ENCODE measurements at places on chromosomes 2 and 18.
A peak's percentile ranks its signal among the peaks of the same experiment; 100 is the strongest.

GRCh38 chr2:74328573-74328972 lies 14.6 kb downstream of the SLC4A5 start:
- no peak for DNase-seq

GRCh38 chr2:225293638-225294037 lies 105.9 kb upstream of the NYAP2 start:
- no peak for DNase-seq

DNA sequence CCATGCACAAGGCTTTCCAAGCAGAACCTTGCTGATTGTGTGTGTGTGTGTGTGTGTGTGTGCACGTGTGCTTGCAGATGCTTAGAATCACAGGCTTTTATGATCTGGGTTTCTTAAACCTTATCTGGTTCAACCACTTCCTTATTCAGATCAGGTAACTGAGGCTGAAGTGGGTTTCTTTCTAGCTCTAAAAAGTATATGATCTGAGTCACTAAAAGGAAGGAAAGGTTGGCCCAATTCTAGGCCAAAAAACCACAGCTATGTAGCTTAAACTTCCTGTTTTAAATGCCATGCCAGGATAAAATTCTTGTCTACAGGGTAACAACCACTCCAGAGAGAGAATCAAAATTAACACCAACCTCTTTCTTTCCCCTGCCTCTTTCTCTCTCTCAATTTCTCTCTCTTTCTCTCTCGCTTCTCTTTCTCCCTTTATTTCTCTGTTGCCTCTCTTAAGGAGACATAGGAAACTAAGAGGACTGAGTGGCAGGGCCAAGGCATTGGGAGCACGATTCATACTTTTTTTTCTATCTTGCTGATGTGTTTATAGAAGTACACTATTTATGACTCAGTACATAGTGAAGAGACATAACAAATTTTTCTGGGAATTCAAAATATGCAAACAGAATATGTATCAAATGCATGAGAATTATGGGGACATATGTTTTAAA lies 140.3 kb downstream of the TRIB2 start:
- no peak for DNase-seq

DNA sequence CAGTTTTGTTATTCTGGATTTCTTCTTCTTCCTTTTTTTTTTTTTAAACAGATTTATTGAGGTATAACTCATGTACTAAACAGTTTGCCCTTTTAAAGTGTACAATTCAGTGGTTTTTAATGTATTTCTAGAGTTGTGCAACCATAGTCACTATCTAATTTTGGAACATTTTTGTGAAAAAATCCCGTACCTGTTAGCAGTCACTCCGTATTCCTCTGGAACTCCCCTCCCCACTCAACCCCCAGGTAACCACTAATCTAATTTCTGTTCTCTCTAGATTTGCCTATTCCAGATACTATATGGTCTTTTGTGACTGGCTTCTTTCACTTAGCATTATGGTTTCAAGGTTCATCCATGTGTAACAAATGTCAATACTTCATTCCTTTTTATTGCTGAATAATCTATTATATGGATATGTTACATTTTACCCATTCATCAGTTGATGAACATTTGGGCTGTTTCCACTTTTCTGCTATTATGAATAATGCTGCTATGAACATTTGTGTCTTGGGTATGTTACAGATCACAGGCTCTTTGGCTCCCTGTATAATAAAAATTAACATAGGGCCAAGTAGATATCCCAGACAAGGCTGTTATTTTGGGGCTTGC lies 21.9 kb downstream of the EHBP1 start:
- no peak for DNase-seq

DNA sequence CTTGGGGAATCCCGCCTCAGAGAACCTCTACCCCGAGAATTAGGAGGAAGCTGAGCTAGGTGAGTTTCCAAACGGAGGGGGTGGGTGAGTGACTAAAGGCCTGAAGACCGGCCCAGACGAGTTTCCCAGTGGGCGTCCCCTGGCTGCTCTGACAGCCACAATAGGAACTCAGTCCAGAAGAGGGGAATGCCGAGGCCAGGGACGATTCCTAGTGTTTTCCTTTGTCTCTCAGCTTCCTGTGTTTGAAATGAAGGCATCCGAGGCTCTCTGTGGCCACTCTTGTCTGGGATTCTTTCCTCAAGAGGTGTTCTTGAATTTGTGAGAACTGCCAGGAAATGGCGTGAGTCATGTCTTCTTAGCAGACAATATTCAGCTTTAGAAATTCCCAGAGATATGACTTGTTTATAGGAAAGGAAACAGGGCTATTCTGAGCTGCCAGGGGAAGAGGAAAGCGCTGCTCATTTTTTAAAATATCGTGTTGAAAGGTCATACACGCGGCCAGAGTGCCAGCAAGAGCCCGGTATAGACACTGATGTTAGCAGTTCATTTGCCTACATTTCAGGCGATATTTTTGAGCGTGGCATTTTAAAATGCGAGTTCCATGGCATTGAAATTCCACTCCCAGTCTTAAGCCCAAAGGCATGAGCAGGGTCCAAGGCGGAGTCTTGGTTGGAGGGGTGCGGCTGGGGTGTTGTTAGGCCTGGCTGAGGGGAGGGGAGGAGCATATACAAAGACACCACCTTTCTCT lies 169.1 kb upstream of the KLF7 start:
- peak; percentile 18 for DNase-seq

GRCh38 chr2:62724886-62725711 lies 19.6 kb downstream of the EHBP1 start:
- no peak for DNase-seq

DNA sequence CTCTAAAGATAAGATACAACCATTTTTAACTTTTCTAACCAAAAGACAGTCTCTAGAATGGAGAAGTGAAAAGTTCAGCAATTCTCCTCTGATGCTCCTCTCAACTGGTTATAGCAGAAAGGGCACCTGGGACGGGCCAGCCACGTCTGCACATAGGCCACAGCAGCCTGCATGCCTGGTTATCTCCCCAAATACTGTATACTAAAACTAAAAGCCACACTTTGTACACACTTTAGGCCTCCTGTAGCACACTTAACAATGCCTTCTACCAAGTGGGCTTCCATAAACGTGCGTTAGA lies 179.1 kb downstream of the ANKRD44 start:
- DNase-seq = no peak

DNA sequence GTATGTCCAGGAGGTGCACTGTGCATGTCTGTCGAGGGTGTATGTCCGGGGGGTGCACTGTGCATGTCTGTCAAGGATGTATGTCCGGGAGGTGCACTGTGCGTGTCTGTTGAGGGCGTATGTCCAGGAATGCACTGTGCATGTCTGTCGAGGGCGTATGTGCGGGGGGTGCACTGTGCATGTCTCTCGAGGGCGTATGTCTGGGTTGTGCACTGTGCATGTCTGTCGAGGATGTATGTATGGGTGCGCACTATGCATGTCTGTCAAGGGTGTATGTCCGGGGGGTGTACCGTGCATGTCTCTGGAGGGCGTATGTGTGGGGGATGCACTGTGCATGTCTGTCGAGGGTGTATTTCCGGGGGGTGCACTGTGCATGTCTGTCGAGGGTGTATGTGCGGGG lies 249.3 kb upstream of the MYT1L start:
- no peak for DNase-seq

DNA sequence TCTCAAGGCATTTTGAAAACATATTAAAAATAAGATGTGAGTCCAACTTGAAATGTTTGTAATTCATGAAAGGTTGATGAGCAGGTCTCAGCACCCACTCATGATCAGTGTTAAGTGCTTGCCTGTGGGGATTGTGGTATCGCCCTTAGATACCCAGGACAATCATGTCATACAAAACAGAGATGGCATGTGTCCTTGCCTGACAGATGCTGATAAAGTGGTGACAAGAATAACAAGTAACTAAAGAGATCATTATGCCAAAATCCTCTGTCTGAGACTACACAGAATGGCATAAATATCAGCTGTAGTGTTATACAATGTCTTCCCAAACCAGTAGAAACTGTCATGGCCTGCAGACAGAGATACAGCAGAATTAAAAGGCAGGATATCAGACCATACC lies 930.3 kb downstream of the SUCLG1 start:
- DNase-seq = no peak

DNA sequence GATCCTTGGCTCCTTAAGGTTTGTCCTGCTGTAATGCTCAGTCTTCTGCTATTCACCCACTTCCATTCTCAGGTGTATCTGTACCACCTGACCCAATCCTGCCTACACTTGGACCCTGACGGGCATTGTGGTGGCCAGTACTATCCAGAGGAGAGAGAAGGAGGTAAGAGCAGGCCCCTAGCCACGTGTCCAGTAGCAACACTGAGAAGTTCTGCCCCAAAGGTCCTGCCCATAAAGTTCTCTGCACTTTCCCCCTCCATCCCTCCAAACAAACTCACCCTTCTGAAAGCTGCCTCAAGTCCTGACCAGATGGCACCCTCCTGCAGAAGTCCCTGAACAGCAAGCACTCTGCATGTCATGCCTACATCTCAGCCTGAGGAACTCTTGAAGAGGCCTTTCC lies 18.3 kb downstream of the TTC32 start:
- DNase-seq = no peak

GRCh38 chr2:44582363-44583008 lies 220.7 kb downstream of the CAMKMT start:
- DNase-seq = no peak

GRCh38 chr2:40271094-40271493 lies 180.8 kb downstream of the SLC8A1 start:
- no peak for DNase-seq

DNA sequence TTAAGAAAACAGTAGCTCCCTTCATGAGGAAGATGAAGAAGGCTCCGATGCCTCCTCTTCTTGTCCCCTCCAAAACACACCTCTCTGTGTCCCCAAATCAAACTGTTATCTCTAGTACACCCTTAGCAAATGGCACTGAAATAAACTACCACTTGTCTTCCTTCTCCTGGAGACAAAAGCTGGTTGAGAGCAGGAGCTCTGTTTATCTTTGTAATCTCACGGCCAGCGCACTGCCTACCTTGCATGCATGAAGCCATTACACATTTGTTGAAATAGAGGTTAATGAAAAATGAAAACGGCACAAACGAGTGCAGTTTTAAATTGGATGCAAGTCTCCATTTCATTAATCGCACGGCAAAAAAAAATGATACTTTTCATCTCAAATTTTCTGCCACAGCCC lies 113.7 kb downstream of the EPB41L3 start:
- DNase-seq = no peak

- no peak for DNase-seq
Observed at GRCh38 chr2:150620416-150620815, 132.9 kb upstream of the RND3 start.

DNA sequence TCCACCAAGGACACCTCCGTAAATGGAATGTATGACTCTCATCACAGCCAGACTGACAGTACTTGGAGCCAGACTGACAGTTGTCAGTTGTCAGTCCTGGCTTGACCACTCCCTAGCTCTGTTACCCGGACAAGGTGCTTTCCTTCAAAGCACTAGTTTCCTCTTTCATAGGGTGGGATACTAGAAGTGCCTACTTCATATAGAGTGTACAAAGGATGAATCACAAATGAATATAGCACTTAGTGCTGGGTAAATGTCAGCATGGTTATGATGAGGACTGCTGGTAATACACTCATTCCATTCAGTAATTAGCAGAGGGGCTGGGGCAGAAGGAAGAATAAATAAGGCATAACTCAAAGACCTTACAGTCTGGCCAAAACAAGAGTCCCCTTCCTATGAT lies 91.4 kb downstream of the ARL4C start:
- no peak for DNase-seq

GRCh38 chr2:147925886-147926285 lies 81.1 kb downstream of the ACVR2A start:
- DNase-seq = no peak

- no peak for DNase-seq
Observed at GRCh38 chr18:62498616-62499262, 24.1 kb upstream of the ZCCHC2 start.

DNA sequence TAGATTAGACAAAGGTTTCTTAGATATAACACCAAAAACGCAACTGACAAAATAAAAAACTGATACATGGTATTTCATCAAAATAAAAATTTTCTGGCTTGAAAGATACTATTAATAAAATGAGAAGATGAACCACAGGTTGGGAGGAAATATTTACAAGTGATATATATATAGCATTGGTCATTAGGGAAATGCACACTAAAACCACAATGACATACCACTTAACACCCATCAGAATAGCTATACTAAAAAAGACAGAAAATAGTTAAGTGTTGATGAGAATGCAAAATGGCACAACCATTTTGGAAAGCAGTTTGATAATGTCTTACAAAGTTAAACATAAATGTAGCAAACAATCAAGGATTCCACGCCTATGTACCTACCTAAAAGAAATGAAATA lies 83.9 kb downstream of the SLC66A3 start:
- no peak for DNase-seq

DNA sequence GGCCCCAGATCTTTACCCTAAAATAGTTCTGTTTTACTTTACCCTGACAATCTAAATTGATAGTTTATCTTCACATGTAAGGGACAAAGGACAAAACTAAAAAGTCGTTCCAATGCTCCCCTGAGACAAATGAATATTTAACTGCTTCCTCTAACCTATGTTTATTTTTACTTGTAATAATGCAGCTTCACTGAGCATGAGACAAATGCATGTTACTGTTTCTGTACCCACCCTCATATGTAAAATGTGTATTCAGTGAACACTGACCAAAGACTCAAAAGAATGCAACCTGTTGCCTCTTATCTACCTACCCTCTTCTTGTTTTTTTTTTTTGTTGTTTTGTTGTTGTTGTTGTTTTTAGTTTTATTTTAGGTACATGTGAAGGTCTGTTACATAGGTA lies 1570.9 kb upstream of the SLC39A10 start:
- DNase-seq = no peak

- no peak for DNase-seq
Observed at GRCh38 chr18:22047485-22047884, 121.9 kb upstream of the GATA6 start.

DNA sequence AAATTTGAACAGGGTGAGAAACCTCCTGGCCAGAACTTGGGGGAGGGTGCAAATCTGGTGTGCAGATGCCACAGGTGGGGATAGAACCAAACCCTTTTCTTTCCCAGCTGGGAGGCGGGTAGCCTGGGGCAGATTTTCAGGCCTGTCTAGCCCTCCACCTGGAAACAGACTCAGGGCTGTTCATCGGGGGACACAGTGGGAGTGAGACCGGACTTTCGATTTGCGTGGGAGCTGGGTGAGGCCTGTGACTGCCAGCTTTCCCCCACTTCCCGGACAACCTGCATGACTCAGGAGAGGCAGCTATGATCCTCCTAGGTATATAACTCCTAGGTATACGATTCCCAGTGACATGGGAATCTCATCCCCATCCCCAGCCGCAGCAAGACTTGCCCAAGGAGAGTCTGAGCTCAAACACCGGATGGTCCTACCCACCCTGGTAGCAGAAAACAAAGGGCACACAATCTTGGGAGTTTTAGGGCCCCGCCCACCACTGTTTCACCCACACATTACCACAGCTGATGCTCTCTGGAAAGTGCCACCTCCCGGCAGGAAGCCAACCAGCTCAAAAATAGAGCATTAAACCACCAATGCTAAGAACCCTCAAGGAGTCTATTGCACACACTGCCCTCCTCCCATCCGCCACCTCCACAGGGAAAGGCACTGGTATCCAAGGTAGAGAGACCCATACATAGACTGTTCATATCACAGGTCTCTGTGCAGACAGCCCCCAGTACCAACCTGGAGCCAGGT lies 92.5 kb downstream of the BARD1 start:
- no peak for DNase-seq

All from NCI-H2107 (cell line).